Amygdala (tissue), 56 donors: ENCODE measurements at places on chromosomes 7 and 10.

DNA sequence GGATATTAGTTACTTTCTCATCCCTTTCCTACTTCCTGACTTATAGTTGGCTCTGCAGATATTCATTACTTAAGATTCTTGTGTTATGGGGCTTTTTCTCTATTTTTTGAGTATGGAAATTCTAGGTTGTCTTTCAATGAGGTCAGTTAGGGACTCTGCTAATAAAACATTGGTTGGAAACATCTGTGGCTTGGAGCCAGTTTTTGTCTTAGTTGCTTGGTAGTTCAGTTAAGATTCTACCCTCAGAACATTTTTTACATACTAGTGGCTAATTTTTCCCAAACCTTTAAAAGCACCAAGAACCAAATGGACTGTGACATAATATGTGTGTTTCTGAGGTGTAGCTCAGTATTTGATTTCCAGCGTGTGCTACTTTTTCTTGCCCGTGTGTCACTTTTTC lies 305.6 kb upstream of the FZD1 start:
- no peak for DNase-seq

DNA sequence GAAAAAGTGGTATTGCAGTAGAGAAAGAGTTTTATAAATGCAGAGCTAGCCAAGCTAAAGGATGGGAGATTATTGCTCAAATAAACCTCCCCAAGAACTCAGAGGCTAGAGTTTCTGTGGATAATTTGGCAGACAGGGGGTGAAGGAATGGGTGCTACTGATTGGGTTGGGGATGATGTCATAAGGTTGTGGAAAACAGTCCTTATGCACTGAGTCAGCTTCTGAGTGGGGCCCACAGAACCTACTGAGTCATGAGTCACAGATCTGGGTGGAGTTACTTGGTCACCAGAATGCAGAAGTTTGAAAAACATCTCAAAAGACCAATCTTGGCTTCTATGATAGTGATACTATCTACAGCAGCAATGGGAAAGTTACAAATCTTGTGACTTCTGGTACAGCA lies 1146.7 kb downstream of the TYW1 start:
- DNase-seq, result no peak

DNA sequence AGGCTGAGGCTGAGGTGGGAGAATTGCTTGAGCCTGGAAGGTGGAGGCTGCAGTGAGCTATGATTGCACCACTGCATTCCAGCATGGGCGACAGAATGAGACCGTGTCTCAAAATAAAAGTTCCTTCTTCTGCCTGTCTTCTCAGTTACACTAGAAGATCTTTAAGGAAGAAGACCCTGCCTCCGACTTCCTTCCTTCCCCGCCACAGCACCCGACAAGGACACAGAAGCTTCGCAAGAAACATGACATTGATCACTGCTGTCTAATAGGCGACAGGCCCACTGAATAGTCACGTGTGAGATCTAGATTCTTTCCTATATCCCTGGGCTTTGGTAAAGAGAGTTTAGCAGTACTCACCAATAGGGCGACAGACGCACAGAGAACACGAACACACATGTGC lies 118.2 kb downstream of the PRPF18 start:
- no peak for DNase-seq

- no peak for DNase-seq
Measured at GRCh38 chr10:112562809-112563663, 116.0 kb downstream of the VTI1A start.

DNA sequence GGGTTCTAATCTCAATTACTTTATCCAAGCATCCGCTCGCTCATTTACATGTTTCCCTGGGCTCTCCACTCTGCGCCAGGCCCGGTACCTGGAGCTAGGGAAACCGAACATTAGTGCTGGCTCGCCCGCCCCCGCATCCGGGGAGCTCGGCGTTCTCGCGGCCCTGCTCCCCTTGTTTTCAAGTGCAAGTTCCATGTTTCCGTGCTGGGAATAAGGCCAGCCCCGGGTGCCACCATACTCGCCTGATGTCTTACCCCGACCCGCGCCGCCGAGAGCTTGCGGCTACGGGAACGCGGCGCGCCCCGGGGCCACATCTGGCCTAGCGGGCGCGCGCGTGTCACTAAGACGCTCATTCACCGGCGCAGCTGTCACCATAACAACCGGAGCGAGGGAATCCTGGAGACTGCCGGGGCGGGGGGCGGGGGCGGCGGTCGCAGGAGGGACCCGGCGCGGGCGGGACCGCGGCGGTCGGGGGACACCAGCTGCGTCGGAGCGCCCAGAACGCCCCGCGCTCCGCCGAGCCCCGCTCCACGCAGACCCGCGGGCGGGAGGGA lies at the start of gene NEURL1:
Gene NEURL1 (plus strand): TSS at position 344 of the 554 bp plus-strand sequence. CDS start 683 bp downstream, outside the sequence.
- peak; percentile 45 for DNase-seq

GRCh38 chr10:16777473-16778370 lies 39.5 kb downstream of the RSU1 start:
- DNase-seq, result no peak

DNA sequence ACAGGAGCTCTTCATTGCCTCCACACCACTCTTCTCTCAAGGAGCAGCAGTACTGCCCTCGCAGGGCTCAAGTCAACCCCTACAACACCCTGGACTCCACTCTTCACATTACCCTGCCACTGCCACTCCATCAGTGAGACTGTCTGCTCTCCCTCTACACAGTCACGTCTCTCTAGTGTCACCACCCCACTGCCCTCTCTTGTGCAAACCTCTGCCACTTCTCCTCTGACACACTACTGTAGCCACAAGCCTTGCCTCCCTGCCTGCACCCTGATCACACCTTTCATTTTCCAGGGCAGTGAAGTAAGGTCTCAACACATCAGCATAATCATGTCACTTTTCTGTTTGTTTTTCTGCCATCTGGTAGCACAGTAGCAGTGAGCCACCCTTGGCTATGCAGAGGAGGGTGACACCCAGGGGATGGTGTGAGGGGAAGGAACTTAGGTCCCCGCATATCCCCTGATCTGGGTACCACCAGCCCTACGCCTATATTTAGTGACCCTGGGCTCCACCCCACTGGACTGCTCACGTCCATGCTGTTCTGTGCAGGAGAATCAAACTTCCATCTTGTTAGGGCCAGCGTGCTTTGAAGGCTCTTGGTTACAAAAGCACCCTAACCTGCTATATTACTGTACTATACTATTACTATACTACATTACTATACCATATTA lies 1.6 kb downstream of the C10orf143 start:
- no peak for DNase-seq

GRCh38 chr7:19121977-19122588 lies 4.6 kb upstream of the TWIST1 start:
- DNase-seq, result no peak

GRCh38 chr10:90589825-90590224 lies 268.0 kb downstream of the HTR7 start:
- DNase-seq, result no peak

GRCh38 chr10:124738441-124738840 lies 5.7 kb downstream of the FAM53B start:
- DNase-seq, result no peak

- DNase-seq, result no peak
Measured at GRCh38 chr7:85090143-85090542, 96.7 kb downstream of the SEMA3D start.

DNA sequence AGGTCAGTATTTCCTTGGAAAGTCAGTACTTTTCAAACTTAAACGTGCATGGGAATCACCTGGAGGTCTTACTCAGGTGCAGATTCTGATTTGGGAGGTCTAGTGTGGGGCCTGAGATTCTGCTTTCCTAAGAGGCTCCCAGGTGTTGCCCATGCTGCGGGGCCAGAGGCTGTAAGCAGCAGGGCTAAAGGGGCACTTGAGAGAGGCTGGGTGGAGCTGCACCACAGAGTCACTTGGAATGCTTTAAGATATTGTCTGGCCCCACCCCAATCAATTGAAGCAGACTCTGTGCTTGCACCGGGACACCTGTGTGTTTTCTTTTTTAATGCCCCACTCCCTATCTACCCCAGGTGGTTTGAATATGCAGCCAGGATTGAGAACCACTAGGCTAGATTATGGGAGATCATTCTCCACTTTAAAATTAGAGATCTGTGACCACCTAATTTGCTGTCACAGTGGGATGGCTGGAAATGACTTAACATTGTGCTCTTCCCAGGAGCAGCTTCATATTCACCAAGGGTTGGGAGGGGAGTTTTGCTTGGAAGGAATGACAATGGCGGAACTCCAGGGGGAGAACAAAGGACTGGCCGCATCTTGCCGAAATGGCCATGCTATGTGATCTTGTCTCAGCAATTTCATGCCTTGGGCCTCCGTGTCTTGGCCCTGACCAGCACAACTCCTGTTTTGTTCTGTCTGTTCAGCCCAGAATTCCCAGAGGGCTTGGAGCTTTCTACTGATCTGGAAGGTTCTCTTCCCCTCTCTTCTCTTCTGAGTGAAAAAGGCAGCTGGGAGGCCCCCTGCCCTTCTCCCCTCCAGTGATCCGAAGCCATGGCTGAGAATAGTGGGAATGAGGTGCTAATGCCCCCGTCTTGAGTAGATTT lies 80.2 kb downstream of the FAM241B start:
- DNase-seq, result no peak

DNA sequence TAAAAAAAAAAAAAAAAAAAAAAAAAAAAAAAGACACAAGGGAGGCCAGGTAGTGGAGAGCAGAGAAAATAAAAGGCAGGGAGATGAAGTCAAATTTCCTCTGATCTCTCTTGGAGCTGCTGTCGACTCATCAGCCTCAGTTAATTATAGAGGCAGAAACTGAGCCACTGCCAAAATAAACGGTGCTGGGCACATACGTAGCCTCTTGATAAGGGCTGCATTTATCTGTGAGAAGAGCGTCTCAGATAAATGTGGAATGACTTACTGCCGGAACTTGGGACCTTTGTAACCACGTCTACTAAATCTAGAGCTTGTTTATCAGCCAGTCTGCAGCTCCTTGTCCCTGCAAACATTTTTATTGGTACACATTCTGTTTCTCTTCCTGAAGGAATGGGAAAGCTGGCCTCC lies 162.3 kb downstream of the BAMBI start:
- DNase-seq, result no peak
